ENCODE measurements at places on chromosomes 7 and 10. TPM values are rescaled to one million over a fixed set of nuclear protein-coding genes. Genes with fewer than 3 reads are reported as not detected.

GRCh38 chr10:64750672-64751071 lies 1229.5 kb downstream of the REEP3 start:
- H3K27me3 ChIP-seq = no peaks in the 10 kb centered on the region
- no peaks in the 10 kb centered on the region for H3K4me1 ChIP-seq
- no peak overlapping the region for H3K27ac ChIP-seq
- DNase-seq = no peak
- H3K36me3 ChIP-seq = no peaks in the 10 kb centered on the region

DNA sequence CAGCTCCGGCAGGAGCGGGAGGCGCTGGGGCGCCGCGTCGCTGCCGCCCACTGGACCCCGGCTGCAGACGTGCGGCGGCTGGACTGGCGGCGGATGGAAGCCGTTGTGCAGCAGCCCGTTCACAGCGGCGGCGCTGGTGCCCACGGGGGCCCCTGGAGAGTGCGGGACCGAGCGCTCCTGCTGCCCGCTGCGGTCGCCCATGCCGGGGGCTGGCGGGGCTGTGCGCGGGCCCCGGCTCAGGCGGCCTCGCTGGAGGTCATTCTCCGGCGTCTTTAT lies 413 bp downstream of the PANK1 start:
- peaks cover 11% of the 10 kb centered on the region for H3K27me3 ChIP-seq
- no peak for DNase-seq
- no peak overlapping the region for H3K4me3 ChIP-seq
- no peak overlapping the region for H3K27ac ChIP-seq
- peaks cover 10% of the 10 kb centered on the region for H3K4me1 ChIP-seq

- H3K27ac ChIP-seq = no peak overlapping the region
- H3K27me3 ChIP-seq = no peaks in the 10 kb centered on the region
- H3K4me1 ChIP-seq = peaks cover 3% of the 10 kb centered on the region
- DNase-seq = no peak
Observed at GRCh38 chr10:78356291-78356900, 322.7 kb downstream of the RPS24 start.

GRCh38 chr7:87154569-87154968 lies 2.3 kb downstream of the DMTF1 start:
- H3K27ac ChIP-seq = peak overlapping the region; percentile 54
- H3K4me3 ChIP-seq = peak overlapping the region; percentile 99
- no peak for DNase-seq
- peaks cover 4% of the 10 kb centered on the region for H3K36me3 ChIP-seq

The SLC37A3 gene
- polyA plus RNA-seq = 2.7 TPM

The OIT3 gene
- polyA plus RNA-seq = not detected

The H2AZ2 gene
- 237 TPM for polyA plus RNA-seq

The EFCAB10 gene
- polyA plus RNA-seq = not detected
